CD4-positive, alpha-beta T cell treated with Interleukin-17A for 4 hours (primary cell): ENCODE measurements at places on chromosomes 1 and 21.
A peak's percentile ranks its signal among the peaks of the same experiment; 100 is the strongest.

DNA sequence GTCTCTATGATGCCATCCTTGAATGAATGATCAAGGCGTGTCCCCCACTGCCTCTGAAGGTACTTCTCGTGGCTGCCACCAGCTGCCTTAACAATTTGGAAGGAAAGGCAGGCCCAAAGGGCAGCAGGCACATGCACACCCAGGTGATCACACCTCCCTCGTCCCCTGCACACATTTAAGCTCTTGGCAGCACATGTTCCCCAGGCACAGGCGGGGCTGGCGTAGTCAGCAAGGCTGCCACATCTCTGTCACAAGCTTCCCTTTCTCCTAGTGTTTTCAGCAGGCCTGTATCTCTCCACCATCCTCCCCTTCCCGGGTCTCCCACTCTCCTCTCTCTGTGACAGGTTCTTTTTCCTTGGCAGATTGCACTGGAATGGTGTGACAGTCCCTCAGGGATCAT, 111.9 kb downstream of the CACNA1E start:
- no peak for DNase-seq

DNA sequence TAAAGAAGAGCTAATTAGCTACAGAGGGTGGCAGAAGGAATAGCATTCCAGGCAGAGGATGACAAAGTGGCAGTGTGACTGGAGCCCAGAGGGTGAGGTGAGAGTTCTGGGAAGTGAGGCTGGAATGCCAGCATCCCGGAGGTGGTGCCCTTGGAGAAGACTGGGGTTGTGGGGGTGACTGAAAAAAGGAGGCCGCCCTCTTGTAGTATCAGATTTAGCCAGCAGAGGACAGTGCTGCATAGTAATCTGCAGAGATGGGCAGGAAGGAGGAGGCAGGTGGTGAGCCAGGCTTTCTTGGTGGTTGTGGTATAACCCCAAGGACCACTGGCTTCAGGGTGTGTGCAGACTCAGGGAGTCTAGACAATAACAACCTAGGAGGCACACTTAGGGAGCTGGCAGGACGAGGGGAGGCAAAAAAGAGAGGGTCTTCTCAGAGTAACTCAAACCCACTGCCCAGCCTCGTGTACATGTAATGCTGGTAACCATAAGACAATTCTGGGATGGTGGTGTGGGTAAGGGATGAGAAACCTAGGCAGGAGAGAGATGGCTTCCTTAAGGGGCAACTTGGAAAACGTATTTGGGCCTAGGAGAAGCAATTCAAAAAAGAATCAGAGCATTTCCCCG, 30.5 kb downstream of the MROH7 start:
- DNase-seq, result peak; percentile 65

- no peak for DNase-seq
These were observed 15.3 kb upstream of the POU3F1 start for GRCh38 chr1:38061883-38062328.

DNA sequence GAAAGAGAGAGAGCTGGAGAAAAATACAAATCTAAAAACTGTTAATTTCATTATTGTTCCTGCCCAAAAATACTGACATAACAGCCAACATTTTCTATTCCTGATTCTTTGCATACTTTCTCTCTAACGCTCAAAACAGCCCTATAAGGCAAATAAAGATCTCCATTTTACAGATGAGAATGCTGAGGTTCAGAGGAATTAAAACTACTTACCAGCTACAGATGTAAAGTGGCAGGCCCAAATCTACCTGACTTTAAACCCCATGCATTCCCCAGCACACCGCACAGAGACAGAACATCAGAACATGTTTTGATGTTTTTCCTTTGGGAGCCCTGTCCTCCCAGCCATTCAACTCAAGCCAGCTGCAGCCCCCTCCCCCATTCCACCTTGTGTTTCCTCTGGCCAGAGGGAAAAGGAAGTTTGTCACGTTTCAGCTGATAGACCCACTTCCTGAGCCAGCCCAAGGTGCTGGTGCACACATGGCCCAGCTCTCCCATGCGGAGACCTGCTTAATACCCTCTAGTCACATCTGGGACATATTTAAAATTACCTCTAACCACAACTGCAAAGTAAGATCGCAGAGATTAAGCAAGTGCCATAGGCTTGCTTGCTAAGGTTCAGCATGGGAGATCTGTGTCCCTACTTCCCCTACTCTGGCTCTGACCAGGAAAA, 133.1 kb upstream of the NFIA start:
- no peak for DNase-seq

DNA sequence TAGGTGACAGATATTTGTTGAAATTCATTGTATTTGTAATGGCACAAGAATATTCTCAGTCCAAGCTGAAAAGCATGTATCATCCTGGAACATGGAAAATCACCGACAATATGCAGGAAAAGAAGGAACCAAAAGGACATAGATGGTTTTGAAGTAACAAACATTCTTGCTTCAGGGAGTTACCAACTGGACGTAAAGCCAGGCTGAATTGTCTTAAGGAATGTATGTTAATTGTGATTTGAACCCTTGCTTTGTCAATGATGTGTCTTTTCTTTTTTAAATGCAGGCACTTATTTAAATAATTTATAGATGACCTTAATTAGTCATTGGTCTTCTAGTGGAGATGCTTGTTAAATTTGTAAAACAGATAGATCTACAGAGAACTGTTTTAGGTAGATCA, 489.4 kb upstream of the ZP4 start:
- DNase-seq, result no peak

- DNase-seq, result peak; percentile 15
These were observed 16.4 kb downstream of the KNCN start for GRCh38 chr1:46535063-46535462.

GRCh38 chr1:21261551-21262292, 28.5 kb downstream of the ECE1 start:
- DNase-seq, result no peak

- peak; percentile 24 for DNase-seq
These were observed 25.6 kb upstream of the IER5 start for GRCh38 chr1:181062836-181063428.

- DNase-seq, result no peak
These were observed 14.5 kb downstream of the ELOA start for GRCh38 chr1:23757812-23758211.

- no peak for DNase-seq
These were observed 34.2 kb upstream of the TMEM125 start for GRCh38 chr1:43235451-43236121.

DNA sequence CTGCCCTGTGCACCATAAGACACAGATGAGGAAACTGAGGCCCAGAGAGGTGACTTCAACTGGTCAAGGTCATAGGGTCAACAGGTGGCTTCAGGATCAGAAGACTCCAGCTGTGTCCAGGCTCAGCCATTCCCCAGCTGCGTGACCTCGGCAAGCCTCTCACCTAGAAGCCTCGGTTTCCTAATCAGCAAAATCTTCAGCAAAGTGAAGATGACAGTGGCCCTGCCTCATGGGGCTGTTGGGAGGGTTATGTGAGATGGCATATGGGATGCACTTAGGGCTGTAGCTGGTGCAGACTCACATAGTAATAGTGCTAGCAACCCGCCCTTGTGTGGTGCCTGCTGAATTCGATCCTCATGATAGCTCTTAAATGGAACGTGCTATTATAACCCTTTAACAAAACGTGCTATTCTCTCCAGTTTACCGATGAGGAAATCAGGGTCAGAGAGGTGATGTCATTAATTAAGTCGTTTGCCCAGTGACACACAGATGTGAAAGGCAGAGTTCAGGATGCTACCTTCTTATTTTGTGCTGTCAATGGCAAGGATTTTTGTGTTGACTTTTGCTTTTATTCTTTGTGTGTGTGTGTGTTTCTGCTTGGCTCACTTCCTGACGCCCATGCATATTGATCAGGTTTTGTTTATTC, 472.9 kb downstream of the MATN1 start:
- no peak for DNase-seq

DNA sequence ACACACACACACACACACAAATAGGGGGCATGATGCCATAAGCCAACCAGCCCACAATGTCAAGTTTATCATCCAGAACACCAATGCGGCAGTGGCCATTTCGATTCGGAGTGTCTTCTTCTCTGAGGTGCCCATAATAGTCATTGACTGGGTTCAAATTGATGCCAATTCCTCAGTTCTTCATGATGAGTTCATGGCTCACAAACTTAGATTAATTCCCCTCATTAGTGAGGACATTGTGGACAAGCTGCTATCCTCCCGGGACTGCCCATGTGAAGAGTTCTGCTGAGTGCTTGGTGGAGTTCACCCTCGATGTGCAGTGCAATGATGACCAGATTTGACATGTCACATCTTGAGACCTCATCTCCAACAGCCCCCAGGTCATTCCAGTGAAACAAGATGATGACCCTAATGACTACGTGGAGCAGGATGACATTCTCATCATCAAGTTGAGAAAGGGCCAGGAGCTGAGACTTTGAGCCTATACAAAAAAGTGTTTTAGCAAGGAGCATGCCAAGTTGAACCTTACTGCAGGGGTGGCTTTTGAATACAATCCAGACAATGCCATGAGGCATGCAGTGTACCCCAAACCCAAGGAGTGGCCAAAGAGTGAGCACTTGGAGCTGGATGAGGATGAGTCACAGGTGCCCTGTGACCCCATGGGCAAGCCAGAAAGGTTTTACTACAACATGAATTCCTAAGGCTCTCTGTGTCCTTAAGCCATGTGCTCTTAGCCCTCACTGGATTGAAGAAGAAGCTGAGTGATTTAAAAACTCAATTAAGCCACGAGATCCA, 211.6 kb upstream of the SAMSN1 start:
- DNase-seq, result no peak

GRCh38 chr21:45474323-45474950, 67.8 kb downstream of the SLC19A1 start:
- DNase-seq, result no peak

- no peak for DNase-seq
These were observed 206.2 kb upstream of the ADAMTS5 start for GRCh38 chr21:27173053-27173452.

GRCh38 chr1:199855580-199855979, 171.9 kb upstream of the NR5A2 start:
- DNase-seq, result no peak

GRCh38 chr1:21329209-21329844, 39.1 kb upstream of the ECE1 start:
- DNase-seq, result peak; percentile 62

GRCh38 chr1:78536427-78536826, 45.7 kb downstream of the PTGFR start:
- DNase-seq, result no peak

DNA sequence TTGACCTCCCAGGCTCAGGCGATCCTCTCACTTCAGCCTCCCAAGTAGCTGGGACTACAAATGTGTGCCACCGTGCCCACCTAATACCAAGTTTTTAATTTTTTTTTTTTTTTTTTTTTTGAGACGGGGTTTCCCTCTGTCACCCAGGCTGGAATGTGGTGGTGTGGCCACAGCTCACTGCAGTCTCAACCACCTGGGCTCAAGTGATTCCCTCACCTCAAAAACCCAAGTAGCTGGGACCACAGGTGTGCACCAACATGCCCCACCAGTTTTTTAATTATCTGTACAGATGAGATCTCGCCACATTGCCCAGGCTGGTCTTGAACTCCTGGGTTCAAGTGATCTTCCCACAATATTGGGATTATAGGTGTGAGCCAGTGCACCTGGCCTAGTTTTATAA, 22.7 kb downstream of the PTP4A2 start:
- DNase-seq, result no peak

- DNase-seq, result peak; percentile 47
These were observed 15.7 kb downstream of the FOXJ3 start for GRCh38 chr1:42319128-42319851.

DNA sequence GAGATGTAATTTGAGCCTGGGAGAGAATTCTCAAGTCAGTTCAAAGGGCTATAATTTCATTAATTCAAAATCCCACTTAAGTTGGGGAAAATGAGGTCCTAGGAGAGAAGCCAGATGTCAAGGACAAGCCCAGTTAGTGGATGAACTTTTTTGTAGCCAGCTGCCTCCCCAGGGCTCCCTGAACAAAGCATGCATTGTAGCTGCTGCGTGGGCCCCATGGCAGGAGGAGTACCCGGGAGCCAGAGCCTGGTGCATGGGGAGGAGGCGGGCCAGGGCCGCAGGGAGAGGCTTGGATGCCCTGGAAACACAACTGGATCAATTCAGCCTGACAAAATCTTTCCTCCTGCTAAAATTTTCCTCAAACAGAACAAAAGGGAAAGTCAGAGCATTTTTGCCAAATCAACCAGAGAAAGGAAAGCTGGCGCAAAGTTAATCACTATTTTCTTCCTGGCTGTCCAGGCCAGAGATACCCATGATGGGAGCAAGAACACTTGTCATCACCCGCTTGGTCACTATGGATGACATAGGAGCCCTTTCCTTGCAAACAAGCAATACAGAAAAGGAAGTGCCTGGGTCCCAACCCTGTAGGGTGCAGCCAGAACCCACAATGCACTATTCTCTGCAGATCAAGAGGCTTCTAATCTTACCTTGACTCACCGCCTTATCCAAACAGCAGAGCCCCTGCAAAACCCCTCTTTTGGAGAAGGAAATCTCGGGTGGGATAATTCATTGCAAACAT, 248.1 kb upstream of the RAB4A start:
- no peak for DNase-seq

- no peak for DNase-seq
These were observed 816 bp downstream of the HYI start for GRCh38 chr1:43452789-43453441.

- DNase-seq, result no peak
These were observed 35.5 kb upstream of the RUNX3 start for GRCh38 chr1:24965571-24965930.

DNA sequence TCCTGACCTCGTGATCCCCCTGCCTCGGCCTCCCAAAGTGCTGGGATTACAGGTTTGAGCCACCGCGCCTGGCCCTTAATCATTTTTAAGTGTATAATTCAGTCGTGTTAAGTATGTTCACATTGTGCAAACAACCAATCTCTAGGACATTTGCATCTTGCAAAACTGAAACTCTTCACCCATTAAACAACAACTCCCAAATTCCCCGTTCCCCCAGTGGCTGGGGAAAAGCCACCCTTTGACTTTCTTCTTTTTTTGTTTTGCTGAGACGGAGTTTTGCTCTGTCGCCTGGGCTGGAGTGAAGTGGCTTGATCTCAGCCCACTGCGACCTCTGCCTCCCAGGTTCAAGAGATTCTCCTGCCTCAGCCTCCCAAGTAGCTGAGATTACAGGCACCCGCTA, 6.5 kb upstream of the THEMIS2 start:
- no peak for DNase-seq

DNA sequence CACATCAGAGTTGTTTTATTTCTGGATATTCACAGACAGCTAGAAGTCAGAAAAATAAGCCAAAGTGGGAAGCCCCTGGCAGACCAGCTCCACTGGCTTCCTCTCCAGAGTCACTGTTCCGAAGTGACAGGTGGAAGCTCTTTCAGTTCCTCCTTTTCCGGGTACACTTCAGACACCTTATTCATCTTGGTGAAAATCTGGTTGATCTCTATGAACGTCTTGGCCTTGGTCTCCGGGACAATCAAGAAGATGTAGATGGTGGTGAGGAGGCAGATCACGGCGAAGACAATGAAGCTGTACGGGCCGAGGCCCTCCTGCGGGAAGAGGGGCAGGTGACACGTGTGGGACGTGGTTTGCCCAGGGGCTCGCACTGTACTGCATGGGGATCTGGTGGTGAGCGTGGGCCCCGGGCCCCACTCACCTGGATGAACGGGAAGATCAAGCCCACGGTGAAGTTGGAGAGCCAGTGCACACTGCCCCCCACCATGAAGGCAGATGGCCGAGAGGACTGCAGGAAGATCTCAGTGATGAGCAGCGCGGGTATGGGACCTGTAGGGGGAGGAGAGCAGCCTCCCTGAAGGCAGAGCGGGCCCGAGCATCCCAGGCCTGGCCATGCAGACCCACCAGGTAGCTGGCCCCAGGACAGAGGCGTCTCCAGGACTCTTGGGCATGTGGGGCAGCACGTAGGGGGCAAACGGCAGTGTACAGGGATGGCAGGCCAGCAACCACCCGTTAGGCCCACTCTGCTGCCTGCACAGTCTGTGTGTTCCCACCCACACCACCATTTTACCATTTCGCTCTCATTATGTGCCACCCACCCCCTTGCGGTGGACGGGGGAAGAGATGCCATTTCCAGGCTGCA, 11.5 kb upstream of the SLC2A7 start:
- no peak for DNase-seq
